ENCODE measurements at places on chromosomes 11 and 22.
A peak's percentile ranks its signal among the peaks of the same experiment; 100 is the strongest.

DNA sequence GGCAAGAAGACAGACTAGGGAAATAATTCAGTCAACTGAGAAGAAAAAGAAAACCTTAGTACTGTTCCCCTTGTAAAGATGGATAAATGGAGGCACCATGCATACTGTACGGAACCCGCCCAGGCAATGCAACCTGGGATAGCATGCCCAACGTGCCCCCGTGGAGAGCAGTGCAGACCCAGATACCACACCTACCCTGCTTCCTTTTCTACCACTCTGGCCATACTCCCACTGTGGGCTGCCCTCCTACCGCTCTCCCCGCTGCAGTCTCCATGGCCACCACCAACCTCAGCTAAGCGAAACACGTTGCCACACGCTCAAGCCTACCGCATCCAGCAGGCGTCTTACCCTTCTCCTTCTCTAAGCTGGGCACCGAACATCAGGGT lies 117.4 kb upstream of the SERPIND1 start:
- no peak for DNase-seq

DNA sequence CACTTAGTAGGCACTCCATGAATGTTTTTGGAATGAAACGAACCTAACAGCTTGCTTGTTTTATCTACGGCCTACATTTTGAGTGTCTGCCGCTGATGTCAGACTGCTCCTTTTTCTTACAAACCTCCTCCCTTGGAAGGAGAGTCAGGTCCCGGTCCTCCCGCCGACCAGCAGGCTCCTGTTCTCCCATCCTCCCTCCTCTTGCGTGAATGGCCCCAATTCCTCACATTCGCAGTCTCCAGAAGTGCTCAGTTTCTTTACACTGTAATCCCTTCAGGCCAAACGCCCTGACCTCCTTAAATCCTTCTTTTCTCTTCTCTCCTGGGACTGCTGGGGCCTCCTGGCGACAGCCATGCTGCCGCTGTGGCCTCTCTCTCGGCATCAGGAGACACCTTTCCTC lies 82.6 kb upstream of the CSNK2A3 start:
- no peak for DNase-seq

DNA sequence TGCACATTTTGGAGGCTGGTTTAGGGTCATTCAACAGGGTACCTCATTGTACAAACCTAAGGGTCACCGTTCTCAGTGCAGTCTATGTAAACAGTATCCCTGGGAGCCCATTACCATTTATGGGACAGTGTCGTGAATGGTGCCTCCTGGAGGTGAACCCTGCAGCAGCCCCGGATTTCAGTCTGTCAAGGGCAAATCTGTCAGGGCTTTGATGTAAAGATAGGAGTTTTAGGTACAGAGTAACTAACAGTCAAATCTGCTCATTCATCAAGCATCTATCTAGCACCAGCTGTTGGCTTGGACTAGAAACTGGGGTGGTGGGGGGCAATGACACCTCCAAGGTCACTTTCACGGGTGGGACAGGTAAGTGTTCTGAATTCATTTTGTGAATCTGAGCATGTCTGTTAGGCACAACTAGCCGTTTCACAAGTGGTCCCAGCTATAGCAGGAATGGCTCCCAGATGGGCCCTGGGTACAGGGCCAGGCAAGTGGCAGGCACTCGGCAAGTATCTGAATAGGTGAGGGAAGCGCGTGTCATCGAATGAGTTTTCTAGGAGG lies 63.6 kb downstream of the PARVG start:
- no peak for DNase-seq

DNA sequence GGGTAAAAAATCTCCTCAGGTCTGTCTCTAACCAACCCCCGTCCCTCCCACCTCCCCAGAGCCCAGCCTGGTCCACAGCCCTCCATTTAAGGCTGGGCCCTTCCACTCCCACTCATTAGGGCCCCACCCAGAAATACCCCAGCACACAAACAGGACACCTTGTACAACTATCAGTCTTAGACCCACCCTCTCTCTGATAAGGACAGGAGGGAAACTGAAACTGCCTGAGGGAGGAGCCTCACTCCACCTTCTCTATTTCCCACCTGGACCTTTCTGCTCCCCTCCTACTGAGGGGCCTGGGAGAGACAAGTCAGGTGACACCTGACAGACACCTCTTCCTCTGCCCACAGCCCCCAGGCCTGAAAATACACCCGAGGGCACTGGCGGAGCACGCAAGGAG lies 90.2 kb downstream of the PLEKHA7 start:
- no peak for DNase-seq

DNA sequence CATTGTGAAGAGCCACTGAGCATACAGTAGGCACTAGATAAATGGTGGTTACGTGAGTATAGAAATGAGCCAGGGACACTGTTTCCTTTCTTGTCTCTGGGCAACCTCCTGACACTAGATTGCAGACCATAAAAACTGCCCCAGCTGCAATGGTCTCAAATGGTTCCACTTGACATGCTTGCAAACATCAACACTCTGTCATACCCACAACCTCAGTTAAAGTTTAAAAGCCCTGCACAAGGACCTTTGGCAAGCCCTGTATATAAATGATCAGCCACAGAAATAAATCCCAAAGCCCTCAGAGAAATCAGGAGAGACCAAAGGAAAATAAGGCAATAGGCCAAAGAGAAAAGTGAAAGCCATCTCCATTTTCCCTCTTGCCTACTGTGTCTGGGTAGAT lies 20.7 kb downstream of the PLEKHA7 start:
- peak; percentile 63 for DNase-seq

Data from RCC 7860 (cell line).